GM23338 (cell line): ENCODE measurements at places on chromosomes 7 and 10.

DNA sequence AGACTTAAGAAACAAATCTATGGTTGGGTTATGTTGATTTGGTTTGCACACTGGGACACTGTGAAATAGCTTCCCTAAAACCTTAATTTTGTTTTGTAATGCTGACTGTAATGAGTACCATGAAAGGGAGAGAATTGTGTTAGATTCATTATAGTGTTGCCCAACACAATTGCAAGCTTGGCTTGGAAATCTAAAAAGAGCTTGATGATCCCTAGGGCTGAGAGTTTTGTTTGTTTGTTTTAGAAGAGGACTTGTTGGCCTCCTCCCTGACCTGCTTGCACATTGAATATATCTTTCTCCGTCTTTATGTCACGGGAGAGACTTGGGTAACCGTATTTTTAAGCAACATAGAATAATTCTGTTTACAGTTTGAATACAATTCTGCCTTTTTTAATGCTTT is 410.1 kb downstream of the ARL4A start:
- DNase-seq = no peak

GRCh38 chr10:73850863-73851461 is 23.4 kb downstream of the CAMK2G start:
- peak; percentile 43 for DNase-seq

DNA sequence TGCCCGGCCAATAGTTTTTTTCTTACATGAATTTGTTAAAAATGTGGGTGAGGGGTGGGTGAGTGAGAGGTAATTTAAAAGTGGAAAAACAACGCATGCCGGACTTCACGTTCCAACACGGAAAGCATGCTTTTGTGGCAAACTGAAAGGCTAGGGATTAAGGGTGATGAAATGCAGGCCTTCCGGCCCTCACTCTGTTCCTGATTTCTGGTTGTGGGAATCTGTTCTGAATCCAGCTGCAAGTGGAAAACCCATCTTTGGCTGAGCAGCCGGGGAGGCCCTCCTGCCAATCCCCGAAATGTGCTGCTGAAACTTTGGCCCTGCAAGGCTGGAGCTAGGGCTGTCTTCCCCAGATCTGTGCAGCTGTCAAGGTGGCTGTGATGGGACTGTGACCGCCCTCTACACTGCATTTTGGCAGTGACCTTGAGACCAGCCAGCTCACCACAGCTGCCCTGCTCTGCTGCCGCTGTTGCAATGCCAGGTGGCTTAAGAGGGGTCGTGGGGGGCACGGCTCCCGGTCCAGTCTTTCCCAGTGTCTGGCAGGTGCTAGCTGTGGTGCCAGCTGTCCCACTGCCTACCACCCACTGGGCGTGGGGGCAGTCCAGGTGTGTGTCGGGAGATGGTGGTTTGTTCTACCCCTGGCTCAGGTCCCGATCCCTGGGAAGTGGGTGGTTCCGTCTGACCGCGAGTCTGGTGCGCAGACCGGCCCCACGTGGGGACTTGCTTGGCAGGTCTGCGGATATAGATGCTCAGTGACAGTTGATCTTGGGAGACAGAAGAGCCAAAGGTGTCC is 39.0 kb downstream of the TET1 start:
- peak; percentile 44 for DNase-seq

DNA sequence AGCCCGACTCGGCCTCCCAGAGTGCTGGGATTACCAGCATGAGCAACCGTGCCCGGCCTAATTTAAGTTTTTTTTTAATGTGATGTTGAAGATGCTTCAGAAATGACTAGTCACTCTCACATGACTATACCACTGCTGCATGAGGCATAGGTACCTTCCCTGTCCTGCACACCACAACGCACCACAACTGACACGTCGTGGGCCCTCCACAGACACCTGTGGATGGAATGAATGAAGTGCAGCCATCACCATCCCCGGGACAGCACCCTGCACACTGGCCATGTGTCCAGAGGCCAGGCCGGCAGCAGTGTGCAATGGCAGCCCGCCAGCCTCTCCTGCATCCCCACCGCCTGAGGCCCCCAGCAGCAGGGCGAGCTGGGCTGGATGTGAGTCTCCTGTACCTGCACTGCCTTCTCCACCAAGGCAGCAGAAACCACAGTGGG is 55.1 kb downstream of the VOPP1 start:
- no peak for DNase-seq

- DNase-seq = no peak
Observed at GRCh38 chr10:106396192-106396591, 768.3 kb downstream of the SORCS1 start.

DNA sequence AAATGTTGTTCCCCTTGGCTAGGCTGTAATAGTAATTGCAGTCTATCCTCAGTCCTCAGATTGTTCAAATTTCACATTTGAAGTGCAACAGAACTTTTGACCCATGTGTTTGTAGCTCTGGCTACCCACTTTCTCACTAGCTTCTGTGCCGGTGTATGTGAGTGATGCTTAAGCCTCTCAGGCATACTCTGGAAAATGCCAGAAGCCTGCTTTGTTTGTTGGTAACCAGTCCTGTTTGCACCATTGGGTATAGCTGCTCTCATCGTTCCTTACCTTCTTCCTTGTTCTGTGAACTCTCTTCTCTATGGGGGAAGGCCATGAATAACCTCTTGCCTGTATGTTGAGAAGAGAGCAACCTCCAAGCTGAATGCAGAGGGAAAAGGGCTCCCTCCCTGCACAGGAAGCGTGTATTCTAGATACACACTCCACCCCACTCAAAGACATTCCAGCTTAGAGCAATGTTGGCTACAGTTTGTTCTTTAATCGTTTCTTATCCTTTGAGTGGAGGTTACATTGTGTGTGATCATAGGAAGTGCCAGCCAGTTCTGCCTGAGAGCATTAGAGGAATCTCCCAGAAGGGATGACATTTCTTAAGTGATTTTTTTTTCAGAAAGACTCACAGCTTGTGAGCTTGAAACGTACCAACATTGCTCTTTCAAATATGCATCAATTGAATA is 40.5 kb downstream of the C1QL3 start:
- no peak for DNase-seq

DNA sequence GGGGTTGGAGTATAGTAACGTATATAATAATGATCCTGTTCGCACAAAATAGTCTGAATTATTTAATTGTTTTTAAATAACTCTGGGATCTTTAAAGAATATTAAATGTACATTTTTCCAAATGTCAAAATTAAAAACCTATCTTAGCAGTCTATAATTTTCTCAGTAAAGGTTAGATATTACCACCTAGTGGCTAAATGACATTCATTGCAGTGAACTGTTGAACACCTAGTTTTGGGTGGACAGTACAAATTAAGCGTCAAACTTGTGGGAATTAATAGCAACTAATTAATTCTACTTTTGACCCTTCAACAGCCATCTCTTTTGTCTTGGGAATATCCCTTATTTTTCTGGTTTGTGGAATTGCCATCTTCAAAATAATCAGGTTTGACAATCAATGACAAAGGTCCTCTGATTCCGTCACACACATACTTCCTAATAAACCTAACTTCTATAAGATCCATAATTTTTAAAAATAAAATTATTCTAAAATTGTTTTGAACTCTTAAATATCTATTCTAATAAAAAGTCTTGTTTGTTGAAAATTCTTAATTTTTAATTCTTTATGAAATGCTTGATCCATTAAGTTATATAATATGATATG is 165.7 kb downstream of the SEMA3D start:
- DNase-seq = peak; percentile 32

GRCh38 chr10:10647331-10647730 is 370.3 kb upstream of the CELF2 start:
- DNase-seq = no peak

- DNase-seq = no peak
Observed at GRCh38 chr7:157384301-157384700, 47.5 kb downstream of the DNAJB6 start.

DNA sequence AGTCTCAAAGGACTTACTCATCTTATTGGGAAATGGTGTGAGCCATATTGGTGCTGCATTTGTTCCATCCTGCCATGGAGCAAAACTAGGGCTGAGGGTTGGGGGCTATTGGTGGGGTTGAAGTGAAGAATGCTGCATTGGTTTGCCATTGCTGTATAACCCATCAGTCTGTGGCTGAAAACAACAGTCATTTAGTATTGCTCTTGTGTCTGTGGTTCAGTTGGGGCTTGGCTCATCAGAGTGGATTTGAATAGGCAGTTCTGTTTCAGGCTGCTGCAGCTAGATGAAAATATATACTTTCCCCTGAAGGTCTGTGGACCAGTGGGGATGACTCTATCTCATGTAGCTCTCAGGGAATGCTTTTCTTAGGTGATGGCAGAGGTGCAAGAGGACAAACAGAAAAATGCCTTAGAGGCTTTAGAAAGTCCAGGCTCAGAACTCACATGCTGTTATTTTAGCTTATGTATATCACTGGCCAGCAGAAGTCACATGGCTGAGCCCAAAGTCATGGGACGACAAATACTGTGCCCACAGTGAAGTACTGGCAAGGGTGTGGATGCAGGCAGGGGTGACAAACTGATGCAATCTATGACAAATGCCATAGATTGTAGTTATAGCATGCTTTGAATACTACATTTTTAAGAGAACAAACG is 15.2 kb upstream of the EXOC6 start:
- DNase-seq = no peak

GRCh38 chr7:158024351-158024715 is 563.3 kb downstream of the PTPRN2 start:
- DNase-seq = no peak

- DNase-seq = no peak
Observed at GRCh38 chr7:770741-771166, 43.7 kb upstream of the PRKAR1B start.

GRCh38 chr10:31477584-31477983 is 158.6 kb downstream of the ZEB1 start:
- no peak for DNase-seq

DNA sequence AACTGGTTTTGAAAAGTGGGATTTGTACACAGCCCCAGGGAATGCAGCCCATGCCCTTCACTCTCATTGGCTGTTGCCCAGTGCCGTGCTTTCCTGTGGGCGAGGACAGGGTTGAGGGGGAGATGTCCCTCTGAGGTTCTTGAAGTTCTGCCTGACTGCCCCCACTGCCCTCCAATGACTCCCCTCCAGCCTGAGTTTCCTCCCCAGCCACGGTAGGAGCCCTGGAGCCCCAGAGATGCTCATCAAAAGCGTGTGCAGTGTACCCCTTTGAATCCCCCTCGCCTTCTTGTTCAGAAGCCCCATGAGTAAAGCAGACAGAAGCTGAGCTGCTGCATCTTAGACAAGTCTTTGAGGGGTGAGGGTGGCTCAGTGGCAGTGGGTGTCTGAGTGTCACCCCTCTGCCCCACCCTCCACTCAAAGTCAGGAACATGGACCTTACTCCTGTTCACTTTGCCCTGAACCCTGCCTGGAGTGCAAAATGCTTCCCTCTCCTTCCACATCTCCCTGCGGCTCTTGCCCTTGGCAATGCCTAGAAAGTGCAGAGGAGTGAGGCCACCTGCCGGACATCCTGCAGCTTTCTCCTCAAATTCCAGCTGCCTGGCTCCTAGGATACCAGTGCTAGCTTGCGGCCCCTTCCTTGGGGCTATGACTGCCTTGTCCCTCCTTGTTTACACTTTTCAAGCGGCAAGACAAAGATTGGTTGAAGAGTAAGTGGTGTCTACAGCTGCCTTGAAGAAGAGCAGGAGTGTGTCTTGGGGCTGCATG is 19.9 kb downstream of the FAM241B start:
- peak; percentile 48 for DNase-seq

GRCh38 chr10:6701289-6701688 is 121.2 kb upstream of the PRKCQ start:
- peak; percentile 53 for DNase-seq

DNA sequence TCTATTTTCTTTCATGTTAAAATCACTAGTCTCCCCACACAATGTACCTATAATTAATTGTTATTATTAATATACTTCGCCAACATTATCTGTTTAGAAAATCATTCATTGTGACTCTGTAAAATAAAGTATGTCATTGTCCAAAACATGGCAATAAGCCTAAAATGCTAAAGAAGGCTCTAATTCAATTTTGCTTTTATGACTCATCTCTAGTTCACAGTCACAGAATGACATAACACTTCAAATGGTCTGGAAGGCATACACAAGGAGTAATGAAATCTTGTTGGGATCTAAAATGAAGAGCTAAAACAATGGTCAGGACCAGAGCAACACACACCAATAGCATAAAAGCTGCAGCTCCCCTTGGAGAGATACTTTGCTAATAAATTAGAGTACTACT is 505.8 kb downstream of the GPAM start:
- DNase-seq = no peak

DNA sequence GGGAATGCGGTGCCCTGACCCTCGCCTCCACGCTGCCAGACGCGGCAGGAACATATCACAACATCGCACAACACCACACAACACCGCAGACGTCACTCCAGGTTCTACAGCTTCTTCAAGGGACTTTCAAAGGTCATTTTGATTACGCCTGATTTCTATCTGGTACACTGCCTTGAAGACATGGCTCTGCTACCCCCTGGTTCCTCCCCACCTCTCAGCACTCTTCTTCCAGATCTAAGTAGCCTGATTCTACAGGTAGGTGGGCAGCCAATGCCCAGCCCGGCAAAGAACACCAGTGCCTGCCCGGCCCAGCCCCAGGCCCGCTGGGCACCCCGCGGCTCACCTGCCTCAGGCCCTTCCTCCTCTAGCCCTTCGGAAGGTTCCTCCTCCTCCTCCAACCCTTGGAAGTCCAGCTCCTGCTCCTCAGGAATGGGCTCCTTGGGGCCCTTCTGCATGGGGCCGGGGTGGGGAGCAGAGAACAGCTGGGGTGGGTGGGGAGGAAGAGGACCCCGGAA is 8.4 kb downstream of the GIGYF1 start:
- DNase-seq = no peak

DNA sequence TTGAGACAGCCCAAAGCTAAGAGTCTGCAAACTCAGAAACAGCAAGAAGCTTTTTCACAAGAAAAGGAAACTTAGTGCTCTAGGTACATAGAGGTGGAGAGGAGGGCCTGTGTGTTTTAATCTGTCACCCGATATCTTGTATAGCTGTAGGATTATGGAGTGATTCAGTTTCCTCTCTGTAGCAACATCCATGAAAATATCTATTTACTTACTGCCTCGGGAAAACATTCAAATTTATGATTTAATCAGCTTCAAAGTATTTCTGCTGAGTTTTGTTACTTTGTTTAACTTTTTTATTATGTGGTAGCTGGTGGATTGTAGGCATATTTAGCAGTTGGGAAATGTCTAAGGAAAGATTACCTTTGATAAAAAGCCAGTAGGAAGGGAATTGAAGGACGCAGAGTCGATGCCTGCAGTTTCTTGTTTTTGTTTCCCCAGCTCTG is 292.0 kb downstream of the CCDC3 start:
- no peak for DNase-seq
